ENCODE measurements at places on chromosomes 7 and 10.

DNA sequence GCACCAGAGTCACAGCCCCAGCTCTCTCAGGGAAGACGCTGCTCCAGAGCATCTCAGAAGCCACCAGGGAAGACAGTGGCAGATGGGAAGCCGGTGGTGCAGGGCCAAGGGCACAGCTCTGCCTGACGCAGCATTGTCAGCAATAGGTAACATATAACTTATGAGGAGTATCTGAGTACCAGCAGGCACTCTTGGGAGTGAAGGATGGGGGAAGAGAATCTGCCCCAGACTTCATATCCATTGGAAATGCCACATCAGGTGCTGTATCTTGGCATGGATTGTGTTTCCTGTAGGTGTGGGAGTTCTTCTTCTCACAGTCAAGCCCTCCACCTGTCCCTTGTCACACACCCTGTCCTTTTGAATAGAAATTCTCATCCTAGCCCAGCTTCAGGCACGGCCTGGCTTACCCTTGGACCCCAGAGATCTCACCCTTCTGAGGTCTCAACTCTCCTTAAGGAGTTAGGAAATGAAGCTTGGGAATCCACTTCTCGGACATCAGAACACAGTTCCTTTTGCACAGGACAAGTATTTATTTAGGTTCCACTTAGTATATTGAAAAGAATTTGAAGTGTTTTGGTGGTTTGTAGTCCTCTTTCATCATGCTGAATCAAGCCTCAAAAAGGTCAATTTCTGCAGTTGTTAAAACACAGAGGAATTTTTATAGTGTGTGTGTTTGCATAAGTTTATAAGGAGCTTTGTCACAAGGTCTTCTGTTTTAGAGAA, 9.9 kb downstream of the EPDR1 start:
- no peak for DNase-seq

GRCh38 chr7:142804728-142805207, 34.0 kb downstream of the PRSS2 start:
- DNase-seq = no peak

DNA sequence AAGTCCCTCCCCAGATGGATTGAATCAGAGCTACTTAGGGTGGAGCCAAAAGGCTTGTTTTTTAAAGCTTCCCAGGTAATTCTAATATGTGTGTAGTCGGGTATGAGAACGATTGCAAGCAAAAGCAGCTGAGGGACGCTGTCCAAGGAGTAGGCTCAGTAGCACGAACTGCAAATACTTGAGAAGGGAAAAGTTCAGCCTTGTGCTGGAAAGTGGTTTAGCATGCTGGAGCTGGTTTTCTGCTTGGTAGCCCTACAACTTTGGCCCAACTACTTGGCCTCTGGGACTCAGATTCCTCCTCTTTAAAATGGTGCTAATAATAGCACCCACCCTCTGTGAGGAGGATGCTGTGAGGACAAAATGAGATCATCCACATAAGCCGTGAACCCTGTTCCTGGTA, 76.2 kb downstream of the AHR start:
- DNase-seq = no peak

DNA sequence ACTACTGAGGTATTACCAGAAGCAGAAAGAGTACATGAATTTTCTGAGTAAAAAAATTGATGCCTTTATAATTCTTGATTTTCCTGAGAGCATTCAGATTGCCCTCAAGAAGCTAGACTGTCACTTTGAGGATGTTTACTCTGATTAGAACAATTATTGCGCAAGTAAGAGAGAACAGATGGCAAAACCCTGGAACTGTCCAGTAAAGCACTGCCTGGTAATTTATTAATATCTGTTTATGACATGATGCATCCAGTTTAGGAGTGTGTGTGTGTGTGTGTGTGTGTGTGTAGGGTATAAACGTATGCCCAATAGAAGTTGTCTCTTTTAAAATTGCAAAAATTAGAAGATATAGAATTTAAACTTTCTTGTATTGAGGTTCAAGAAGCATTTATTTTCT, 379.7 kb downstream of the PHTF2 start:
- no peak for DNase-seq

GRCh38 chr7:44398511-44398911, 73.1 kb upstream of the CAMK2B start:
- peak; percentile 95 for DNase-seq

DNA sequence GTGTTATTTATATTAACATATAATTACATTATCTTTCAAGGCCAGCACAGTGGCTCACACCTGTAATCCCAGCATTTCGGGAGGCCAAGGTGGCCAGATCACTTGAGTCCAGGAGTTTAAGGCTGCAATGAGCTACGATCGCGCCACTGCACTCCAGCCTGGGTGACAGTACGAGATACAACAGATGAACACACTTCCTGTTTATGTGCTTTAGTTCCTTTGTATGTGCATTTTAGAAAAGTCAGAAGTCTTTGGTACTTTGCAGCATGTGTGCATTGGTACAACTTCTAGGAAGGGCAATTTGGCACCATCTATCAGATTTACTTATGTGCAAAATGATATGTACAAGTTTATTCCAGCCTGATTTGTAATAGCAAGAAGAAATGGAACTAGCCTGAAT, 13.3 kb downstream of the SLC35G1 start:
- DNase-seq = no peak

DNA sequence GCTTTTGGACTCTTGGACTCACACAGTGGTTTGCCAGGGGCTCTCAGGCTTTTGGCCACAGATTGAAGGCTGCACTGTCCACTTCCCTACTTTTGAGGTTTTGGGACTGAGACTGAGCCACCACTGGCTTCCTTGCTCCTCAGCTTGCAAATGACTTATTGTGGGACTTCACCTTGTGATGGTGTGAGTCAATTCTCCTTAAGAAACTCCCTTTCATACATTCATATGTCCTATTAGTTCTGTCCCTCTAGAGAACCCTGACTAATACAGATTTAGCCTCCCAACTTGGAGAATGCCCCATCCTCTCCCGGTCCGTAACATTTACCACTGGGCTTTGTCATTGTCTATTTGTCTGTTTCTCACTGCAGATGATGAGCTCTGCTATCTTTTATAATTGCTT, 52.8 kb upstream of the CUL1 start:
- DNase-seq = no peak

GRCh38 chr10:124674768-124675222, 69.4 kb downstream of the FAM53B start:
- no peak for DNase-seq

GRCh38 chr10:7559386-7559785, 107.4 kb downstream of the ITIH5 start:
- DNase-seq = no peak

DNA sequence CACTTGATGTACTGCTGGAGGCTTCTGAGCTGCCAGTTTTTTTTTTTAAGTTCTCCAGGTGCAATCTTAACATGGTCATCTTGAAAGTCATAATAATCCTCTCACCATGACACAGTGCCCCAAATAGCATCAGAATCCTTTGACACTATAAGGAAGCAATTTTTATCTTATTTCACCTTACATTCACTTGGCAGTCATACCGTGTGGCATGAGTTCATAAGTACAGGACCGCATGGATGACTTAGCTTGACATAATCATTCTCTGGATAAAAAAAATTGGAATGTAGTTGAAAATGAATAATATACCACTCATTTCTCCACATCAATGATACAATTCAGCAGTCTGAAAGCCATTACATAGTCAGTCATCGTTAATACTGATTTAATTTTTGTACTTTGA, 25.6 kb upstream of the TMEM196 start:
- DNase-seq = no peak

DNA sequence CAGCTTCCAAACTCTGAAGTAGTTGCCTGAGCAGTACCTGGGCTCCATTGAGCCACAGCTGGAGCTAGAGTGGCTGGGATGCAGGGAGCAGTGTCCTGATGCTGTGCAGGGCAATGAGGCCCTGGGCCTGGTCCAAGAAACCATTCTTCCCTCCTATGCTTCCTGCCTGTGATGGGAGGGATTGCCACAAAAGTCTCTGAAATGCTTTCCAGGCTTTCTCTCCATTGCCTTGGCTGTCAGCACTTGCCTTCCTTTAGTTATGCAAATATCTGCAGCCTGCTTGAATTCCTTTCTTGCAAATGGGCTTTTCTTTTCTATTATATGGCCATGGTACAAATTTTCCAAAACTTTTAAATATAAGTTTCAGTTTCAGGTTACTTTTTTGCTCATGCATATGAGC, 972.2 kb upstream of the MBL2 start:
- no peak for DNase-seq

DNA sequence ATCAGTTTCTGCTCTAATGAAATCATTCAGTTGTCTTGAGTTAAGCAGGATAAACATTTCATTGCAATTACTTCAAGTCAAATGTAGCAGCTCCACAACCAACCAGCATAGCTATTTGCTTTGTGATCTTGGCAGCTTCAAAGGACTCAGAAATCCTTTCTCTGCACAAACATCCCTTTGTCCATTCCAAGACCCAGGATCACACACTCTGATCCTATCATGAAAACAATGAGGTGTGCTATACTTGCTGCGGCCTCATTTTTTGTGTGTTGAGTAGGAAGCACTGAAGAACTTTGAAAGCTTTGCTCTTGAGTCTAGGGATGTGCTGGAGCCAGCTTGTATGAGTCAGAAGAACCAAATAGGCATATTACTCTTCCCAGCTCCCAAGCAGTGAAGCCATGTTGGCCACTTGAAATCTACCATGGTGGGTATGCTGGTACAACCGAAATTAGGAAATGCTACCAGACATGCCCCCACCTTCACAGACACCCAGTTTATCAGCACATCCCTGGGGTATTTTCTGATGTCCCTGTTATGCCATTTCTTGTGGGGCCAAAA, 199.4 kb upstream of the PRSS58 start:
- no peak for DNase-seq

DNA sequence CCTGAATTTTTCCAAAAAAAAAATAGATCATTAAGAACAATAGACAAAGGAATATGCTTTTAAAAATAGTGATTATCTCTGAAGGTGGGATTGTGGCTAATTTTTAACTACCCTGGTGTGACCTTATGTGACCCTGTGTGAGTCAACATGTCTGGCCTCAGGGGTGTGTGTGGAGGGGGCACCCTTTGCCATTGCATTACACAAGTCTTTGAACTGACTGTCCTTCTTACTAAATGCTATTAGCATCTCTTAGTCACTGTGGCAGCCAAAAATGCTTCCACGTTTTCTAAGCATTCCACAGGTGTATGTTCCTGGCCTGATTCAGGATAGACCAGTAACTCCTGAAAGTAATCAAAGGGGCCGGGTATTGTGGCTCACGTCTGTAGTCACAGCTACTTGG, 175.4 kb downstream of the MGMT start:
- no peak for DNase-seq
